ENCODE measurements at places on chromosomes 7 and 10.

GRCh38 chr10:80996615-80997193, 459.0 kb downstream of the SH2D4B start:
- no peak for DNase-seq

DNA sequence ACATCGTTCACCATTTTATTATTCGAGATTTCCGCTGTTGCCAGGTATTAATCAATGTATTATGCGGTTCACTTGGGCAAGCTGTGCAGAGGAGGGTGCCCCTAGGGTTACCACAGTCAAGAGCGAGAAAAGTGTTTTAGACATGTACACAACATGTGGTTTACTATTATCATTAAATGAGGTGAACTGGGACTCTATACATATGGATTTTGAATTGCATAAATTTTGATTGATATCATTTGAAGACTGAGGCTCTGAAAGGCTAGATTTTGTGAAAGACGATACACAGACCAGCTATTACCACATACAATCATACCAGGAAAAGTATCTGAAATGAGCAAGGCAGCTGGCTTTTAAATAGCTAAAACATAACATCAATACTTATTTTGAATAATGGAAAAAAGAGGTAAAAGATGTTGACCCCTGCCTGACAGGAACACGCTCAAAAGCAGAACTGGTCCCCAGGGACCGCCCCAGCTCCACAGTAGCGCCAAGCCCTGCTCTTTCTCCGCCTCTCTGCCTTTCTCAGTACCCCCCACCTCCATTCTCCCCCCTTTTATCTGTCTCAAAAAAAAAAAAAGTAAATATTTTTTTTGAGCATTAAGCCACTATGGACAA, 413.4 kb upstream of the MKI67 start:
- no peak for DNase-seq

- DNase-seq, result no peak
These were observed 3.8 kb upstream of the KAT6B start for GRCh38 chr10:74822521-74823089.

DNA sequence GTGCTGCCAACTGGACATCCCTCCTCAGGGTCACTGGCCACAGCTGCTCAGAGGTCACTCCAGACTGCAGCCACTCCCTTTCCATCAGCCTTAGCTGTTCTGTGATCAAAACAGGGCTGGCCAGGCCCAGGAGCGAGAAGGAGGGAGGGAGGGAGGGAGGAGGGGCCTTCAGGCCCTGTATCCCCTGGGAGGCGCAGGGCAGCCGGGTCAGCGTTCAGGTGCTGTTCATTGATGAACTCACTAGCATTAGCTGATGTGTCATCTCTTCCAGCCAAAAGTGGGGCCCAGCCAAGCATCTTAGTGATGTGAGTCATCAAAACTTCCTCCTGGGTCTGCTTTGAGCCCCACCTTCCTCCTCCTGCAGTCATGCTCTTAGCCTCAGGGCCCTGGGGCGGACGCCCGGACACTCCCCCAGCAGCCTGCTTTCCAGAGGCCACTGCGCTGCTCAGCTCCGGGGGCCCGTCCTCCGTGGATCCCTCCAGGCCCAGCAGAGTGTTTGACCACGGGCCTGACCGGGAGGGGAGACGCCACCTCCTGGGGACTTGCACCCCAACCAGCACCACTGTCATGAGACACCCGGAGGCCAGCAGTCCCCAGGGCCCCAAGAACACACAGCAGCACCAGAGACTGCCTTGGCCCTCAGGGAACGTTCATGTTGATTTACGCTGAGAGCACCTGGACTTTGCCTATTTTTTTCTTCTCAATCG, 149.2 kb downstream of the PRKAG2 start:
- DNase-seq, result no peak

GRCh38 chr7:92898798-92899197, 62.4 kb upstream of the CDK6 start:
- no peak for DNase-seq

- DNase-seq, result no peak
These were observed 37.8 kb upstream of the IMMP2L start for GRCh38 chr7:111600091-111600490.

- DNase-seq, result no peak
These were observed 196.3 kb downstream of the JCAD start for GRCh38 chr10:29862923-29863614.

GRCh38 chr10:132335189-132336063, 3.4 kb downstream of the LRRC27 start:
- DNase-seq, result no peak

GRCh38 chr10:35182631-35183510, 56.2 kb downstream of the CREM start:
- no peak for DNase-seq

DNA sequence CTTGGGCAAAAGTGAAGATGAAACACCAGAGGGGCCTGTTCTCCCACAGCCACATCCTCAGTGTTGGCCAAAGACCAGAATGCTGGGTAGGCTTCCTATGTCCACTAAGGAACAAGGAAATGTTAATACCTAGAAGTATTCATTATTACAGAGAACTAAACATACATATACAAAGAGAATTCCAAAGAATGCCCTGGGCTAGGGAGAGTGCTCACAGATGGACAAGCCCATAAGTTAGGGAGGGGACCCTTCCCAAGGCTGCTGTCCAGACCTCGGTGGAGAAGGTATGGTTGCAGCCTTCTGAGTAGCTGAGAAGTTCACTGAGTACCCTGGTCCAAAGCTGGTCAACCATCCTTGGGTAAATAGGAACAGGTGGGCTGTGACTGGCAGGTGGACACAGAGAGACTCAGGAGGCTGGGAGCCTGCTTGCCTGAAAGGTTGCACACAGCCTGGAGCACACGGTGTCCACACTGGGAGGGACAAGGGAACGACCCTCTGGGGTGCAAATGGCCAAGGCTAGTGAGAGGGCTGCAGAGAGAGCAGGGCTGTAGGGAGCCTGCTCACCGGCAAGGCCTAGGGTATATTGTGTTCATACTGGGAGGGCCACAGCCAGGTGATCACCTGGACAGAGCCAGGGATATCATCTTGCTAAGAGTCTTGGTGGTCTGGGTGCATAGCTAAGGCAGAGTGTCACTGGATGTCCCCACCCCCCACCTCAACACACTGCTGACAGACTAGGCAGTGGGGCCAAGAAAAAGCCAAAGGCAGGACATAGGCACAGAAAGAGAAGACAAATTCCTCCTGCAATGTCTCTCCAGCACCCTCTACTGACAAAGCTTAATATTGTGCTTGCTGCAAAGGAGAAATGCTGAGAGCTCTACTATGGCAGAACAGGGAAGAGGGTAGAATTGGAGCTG, 40.3 kb downstream of the CPVL start:
- DNase-seq, result peak; percentile 34

DNA sequence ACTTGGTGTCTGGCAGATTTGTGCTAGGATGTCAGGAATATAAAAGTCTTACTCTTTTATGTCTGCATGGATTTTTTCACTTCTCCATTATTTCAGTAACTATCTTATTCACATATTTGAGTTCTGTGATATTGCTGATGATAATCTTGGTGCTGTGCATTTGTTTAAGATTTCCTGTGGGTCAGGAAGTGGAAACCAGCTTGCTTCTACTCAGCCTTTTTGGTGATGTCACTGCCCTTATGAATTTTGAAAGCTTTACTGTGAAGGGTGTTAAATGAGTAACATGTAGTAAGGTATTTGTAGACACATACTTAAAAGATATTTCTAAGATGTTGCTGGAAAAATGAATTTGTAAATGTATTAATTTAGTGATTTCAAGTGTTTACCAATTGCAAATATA, 69.5 kb upstream of the VOPP1 start:
- DNase-seq, result no peak

DNA sequence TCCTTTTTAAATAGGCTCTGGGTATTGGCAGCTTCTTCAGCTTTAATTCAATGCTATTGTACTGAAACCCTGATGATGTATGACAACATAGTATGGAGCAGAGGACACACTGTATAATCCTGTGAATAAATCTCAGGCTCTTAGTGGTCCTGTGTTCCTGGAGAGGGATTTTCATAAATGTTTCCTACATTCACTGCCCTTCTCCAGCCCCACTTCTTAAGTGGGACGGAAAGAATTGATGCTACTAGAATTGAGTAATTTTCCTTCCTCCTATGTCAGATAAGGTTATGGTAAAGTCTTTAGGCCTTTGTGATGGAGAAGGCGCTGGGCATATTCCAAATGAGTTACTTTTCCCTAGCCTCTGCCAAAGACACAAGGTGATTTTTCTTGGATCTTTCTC, 779.4 kb downstream of the TNS3 start:
- DNase-seq, result no peak

DNA sequence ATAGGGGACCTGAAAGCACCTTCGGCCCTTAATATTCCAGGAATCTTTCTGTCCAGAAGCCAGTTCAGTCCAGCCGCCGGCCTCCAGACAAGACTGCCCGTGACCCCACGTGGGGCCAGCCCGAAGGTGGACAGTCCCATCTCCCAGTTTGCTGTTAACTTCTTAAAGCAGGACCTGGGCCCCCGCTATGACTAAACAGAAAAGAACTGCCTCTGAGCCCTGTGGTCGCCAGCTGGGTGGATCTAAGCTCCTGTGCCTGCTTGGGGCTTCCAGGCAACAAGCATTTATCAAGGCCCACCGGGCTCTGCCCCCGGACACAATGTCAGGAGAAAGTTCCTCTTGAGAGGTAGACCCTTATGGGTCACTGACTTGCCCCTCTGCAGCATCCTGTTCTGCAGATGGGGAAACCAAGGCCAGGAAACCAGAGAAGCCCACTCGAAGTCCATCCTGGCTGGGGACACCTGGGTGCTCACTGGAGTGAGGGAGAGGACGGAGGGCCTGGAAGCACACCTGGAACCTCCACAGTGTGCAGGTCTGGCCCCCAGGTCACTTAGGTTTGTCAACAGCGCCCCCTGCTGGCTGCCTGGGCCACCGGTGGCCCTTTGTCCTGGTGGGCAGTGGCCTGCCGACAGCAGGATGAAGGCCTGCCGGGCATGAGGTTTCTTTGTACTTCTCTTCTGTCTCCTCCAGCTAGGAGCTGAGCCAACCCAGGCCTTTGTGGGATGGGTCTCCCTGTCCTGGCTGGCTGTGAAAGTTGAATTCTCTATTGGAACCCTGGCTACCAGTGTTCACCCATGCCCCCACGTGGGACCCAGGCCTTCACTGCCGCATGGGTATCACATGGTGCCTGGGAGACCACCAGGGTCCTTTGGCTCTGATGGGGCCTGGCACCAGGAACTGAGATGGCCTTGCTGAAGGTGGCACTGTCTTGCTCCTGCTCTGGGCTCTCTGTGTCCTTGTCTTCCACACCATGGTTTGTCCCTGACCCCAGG, 128.0 kb downstream of the ZMIZ1 start:
- DNase-seq, result peak; percentile 88

GRCh38 chr7:43394441-43395130, 188.3 kb upstream of the STK17A start:
- no peak for DNase-seq

- no peak for DNase-seq
These were observed 426.5 kb upstream of the NFE2L3 start for GRCh38 chr7:25725451-25725850.
